Psoas muscle (tissue), 8 donors: ENCODE measurements at places on chromosomes 7 and 10. TPM values are rescaled to one million over a fixed set of nuclear protein-coding genes. Genes with fewer than 3 reads are reported as not detected.

Gene VPS41
- polyA plus RNA-seq = 4.6 TPM

Gene NRF1
- 4.4 TPM for polyA plus RNA-seq

Gene IDI2
- 133 TPM for polyA plus RNA-seq

Gene TSPAN15
- polyA plus RNA-seq = 10.7 TPM

Gene CLCN1
- polyA plus RNA-seq = 0.73 TPM

- no peak for DNase-seq
These were observed 161.6 kb downstream of the BAMBI start for GRCh38 chr10:28838908-28839307.

GRCh38 chr7:80259-81067 is 111.9 kb upstream of the FAM20C start:
- DNase-seq = peak; percentile 45

DNA sequence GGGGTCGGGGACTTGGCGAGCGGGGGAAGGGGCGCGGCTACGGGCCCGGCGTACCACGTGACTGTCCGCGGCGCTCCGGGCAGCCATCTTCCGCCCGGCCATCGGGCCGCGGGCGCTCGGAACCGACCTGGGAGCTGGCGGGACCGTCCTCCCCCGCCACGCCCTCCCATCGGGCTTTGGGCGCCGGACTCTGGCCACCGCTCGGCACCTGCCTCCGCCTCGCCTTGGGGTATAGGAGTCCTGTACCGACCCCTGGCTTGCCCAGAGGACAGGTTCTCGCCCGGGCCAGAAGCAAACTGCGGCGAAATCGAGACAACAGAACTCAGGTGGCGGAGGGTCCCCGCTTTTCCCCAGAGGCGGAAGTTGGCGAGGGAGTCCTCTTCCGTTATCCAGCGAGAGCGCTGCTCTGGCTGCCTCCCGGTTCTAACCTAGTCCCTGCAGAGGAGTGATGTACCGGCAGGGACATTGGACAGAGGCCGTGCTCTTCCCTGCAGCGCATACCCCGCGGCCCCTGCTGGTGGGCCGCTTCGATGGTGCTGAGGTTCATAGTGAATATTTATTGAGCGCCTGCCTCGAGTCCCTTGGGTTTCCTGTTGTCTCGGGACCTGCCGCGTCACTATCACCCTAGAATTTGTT is 1.2 kb upstream of the SGMS1 start:
- no peak for DNase-seq

- peak; percentile 48 for DNase-seq
These were observed 25.4 kb downstream of the GBX1 start for GRCh38 chr7:151141855-151142685.

DNA sequence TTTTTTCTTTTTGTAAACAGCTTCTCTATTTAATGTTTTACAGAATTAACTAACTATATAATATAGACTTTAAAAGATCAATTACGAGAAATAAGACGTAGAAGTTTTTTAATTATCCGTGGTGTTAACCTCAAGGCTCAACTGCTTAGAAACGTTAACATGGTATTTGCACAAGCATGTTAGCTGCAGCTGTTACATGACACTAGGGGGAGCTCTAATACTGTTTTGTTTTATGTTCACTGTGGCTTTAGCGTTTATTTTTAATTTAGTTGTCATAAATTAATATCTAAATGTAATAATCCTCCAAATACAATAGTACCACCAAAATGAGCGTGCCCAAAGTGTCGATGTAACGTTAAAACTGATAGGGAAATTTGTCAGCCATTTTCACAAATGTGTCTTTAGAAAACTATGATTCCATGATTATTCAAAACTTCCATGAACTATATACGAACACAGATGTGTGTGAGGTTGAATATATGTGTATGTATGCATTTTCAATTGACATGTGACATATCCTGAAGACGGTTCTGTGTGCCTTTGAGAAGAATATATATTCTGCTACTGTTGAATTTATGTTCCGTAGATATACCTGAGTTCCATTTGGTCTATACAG is 828.8 kb upstream of the MBL2 start:
- DNase-seq = no peak

DNA sequence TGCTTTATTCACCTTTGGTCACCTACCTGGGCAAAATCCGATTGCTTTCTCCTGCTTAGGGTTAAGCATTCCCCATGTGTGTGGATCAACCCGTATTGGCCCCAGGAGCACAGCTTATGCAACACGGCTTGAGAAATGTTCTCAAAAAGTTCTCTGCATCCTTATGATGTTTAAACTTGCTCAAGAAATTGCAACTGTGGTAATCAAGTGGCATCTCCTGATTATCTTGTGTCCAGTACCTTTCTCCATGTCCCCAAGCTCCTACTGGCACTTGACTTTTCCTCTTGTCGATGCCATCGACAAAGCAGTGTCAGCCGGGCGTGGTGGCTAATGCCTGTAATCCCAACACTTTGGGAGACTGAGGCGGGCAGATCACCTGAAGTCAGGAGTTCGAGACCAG is 4.7 kb upstream of the PKD2L1 start:
- no peak for DNase-seq

- DNase-seq = no peak
These were observed 690.6 kb downstream of the LRMDA start for GRCh38 chr10:76122056-76122455.

DNA sequence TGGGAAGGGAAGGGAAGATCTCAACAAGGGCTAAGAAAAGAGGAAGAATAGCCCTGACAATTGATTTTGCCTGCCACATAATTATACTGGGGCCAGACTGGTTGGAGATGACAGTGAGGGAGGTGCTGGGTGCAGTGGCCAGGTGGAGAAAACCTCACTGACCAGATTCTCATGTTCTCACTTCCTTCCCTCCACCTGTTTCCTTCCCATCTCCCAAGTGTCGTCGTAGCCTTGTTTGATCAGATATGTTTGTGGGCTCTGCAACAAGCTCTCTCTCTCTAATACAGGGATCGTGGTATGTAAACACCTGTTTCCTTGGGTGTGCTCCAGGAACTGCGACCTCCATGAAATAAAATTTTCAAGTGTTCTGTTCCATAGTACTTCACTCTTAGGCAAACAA is 60.2 kb downstream of the VCL start:
- DNase-seq = no peak

- no peak for DNase-seq
These were observed 609.9 kb downstream of the CCSER2 start for GRCh38 chr10:84938117-84938905.

- no peak for DNase-seq
These were observed 33.3 kb upstream of the HHEX start for GRCh38 chr10:92656266-92656961.

DNA sequence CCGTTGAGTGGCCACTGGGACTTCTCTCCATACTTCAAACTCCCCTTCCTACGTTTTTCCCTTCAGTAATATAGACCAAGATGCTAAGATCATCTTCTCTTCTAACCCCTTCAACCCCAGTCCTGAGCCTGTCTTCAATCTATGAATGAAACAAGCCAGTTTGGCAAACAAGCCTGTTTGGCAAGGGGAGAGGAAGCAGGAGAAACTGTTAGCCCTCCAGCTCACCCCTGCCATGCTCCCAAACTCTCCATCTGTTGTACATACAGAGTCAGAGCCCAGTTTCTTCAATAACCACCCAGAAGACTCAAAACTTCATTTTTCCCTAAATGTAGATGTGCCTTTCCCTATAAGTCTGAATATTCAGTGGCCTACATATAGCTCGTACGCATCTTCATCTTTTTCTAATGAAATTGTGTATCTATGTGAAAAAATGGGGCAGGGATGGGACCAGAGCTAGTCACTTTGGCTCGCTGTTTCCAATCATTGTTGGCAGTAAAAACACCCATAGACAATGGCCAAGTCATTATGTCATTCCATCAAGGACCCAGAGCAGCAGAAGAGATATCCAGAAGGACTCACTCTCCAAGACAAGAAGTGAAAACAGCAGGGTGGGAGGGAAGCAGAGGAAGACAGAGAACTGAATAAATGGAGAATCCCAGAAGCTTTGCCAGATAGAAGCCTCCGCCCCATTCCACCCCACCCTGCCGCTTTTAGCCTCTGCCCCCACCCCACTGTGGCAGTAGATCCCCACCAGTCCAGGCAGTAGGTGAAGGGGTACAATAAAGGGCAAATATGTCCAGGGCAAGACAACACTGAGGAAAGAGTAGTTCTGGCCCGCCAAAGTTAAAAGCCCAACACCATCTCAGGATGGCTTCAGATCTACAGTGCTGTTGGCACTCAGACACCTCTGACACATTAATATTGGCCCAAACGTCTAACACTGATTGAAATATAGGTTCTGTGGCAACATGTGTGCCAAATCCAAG is 87.3 kb downstream of the DOCK4 start:
- no peak for DNase-seq

DNA sequence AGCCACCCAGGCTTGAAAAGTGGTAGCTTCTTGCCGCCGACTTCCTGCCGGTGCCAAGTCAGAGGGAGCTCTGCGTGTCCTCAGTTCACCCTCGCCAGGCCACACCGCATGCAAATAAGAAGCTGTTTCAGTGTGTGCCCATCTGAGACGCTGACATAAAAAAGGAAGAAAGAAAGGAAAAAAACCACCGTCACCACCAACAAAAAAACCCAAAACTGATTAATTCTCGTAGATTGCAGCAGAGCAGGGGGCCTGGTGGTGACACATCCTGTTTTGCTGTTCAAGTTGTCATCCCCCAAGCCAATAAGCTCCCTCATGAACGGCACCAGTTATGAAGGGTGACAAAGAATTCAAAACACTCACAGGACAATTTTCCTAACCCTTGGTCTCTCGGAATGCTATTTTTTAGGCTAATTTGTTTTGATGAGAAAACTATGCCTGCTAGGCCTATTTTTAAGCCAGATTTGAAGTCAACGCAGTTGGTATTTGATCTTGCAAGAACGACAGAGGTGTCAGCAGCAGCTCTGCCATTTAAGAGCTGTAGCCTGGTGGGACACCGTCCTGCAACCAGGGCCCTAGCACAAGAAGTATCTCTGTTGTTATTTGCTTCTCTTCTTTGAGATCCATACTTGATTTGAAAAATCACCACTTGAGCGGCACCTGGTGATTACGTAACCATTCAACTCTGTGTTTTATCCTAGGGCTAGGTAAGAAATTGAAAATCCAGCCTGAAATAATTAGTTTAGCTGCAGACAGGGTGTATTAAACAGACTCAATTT is 145.6 kb downstream of the PFKFB3 start:
- DNase-seq = peak; percentile 37

DNA sequence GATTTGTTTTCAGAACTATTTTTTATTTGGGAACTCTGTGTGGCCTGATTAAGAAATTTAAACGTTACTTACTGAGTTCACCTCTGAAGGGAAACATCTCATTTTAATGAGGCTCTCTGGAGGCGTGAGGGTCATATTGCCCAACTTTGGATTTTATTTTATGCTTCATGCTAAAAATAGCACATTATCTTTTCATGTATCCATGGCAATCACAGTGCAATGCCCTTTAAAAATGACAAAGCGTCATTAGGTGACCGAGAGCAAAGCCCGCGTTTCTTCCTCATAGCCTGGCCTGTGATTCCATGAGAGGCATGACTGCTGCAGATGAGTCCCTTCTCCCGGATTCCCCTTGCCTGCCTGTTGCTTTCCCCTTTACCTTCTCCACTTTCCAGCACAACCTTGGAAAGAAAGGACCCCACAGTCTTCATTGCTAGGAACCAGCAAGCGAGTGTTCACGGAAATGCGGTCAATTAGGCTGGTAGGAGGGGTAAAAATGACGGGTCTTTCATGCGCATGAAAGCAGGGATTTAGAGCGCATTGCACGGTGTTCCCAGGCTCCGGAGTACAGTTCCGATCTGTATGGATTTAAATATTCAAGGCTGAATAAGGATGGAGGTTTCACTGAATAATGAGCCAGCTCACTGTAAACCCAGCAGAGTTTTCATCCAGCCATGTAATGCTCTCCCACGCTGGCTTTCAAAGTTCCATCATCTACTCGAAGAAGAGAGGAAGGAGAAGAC is 98.2 kb upstream of the PITRM1 start:
- no peak for DNase-seq

DNA sequence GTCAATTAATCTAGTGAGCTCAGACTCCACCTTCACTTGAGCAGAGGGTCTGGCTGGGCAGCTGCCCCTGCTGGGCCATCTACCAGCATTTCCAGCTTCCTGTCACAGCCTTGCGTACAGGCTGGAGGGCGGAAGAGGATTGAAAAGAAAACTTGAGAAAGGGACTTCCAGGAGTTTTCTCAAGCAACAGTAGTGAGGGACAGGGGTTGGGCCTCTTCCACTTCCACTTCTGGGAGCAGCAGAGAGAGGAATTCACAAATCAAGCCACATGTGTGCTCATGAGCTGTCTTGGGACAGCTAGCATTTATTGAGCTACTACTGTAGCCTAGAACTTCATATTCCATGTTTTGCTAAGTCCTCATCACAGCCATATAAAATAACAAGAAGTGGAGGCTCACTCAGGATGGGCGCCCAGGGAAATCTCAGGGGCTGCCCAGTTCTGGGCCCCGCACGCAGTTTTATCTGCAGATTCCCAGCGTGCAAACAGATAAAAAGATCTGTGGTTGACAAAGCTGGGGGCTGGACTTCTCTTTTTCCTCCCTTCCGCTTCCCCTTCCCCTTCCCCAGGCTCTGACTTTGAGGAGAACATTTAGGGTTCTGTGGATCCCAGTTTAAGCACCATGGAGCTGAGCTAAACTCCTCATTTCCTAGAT is 135.8 kb downstream of the RGS10 start:
- DNase-seq = no peak

- no peak for DNase-seq
These were observed 124.5 kb downstream of the TRRAP start for GRCh38 chr7:99002827-99003212.

GRCh38 chr10:70232859-70233108 is 445 bp downstream of the PPA1 start:
- no peak for DNase-seq

DNA sequence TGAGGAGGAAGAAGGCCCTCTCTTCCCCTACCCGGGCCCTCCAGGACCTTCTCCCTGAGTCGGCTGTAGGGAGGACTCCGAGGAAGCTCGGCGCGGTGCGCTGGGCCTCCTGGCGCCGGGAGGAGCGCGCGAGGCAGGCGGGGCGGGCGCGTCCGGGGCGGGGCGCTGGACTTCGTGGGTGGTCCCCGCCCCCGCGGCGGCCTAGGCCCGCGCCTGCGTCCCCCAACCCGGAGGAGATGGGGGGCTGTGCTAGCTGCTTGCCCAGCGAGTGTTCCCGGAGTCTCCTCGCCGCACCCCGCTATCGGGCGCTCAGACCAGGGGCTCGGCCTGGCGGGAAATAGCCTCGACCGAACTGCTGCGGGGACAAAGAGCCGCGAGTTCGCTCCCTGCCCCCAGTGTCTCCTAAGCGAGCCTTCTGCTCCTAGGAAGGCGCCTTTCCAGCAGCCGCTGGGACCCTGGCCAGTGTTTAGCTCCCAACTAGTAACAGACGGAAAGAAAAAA is 19.2 kb upstream of the SMO start:
- peak; percentile 45 for DNase-seq

- no peak for DNase-seq
These were observed 150.3 kb downstream of the AUTS2 start for GRCh38 chr7:69748530-69748929.

GRCh38 chr10:60123668-60124067 is 217.3 kb upstream of the CCDC6 start:
- no peak for DNase-seq

- no peak for DNase-seq
These were observed 257.1 kb downstream of the CAMK1D start for GRCh38 chr10:12606461-12606860.
